Stimulated activated CD4-positive, alpha-beta T cell treated with anti-CD3 and anti-CD28 coated beads, Interleukin-2, amount 100 ng/mL, for 24 hours (primary cell): ENCODE measurements at places on chromosomes 16 and 17.

DNA sequence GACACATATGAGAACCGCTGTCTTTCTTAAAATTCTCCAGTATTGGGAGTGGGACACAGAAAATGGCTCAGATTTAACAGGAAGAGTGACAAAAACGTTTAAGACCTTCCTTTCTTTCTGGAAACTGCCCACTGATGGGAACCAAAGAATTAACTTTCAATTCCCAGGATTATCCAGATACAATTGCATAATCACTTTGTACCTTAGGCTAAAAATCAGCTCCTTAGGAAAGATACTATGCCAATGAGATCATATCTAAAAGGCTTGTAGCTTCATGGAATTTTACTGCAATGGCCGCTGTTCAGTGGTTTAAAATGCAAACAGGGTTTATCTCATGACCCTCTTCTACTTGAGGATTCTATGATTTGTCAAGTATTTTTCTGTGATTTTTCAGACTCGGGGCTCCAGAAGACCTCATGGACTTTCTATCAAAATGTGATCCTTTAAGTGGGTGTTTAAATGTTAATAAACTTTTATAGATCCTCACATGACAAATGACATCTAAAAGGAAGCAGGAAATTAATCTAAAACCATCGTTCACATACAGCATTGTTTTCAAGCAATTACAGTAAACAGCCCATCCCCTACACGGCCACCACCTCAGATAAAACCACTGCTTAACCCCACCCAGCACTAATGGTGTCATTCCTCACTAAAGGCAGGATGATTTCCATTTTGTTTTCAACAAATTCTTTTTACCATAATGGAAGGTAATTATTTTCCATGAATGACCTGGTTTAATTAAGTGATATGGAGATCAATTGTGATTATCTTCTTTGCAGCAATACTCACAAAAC, 31.6 kb upstream of the ERN1 start:
- no peak for DNase-seq

GRCh38 chr17:15409721-15410250, 57.6 kb downstream of the CDRT4 start:
- DNase-seq: no peak

- DNase-seq: no peak
These were observed 127.0 kb downstream of the RBFOX3 start for GRCh38 chr17:79483842-79484241.

DNA sequence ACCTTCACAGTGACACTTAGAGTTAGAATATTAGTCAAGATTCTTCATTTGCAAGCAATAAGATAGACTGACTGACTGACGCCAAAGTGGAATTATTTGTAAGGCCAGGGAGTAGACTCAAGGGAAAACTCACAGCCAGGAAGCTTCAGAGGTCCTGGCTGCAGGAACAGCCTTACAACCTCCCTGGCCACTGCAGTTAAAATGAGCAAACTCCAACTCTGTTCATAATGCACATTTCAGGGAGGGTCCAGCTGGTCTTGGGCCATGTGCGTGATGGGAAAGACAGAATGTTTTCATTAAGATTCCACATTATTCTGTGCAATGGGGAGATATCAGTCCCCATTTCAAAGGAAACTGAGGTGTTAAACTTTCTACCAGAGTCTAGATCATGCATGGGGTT, 9.9 kb downstream of the CAPNS2 start:
- DNase-seq: no peak

DNA sequence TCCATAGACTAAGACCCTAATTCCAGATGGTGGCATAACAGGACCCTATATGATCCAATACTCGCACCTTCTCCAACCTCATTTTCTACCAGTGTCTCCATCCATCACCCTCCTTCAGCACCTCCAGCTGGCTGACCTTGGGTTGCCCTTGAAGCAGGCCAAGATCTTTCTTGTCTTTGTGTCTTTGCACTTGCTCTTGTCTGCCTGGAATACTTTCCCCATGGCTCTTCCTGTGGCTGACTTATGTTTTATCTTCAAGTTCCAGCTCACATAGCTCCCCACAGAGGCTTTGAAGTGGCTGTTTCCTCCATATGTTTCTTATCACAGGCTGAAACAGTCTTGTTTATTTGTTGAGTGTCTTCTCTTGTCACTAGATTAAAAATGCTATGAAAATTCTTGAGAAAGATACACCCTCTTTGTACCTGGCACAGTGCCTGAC, 29.6 kb upstream of the MMD start:
- no peak for DNase-seq
